Epithelial cell of umbilical artery (primary cell): ENCODE measurements at places on chromosomes 2 and 18. TPM values are rescaled to one million over a fixed set of nuclear protein-coding genes. Genes with fewer than 3 reads are reported as not detected.

Gene TWIST2
- 0.65 and 0.91 TPM in 2 replicates for total RNA-seq

Gene IL1RN
- total RNA-seq = not detected in 2 replicates

Gene SERPINB4
- total RNA-seq = under 0.01 and 0.15 TPM in 2 replicates

Gene NXPH2
- 0.32 TPM in 1 of 2 replicates, not detected in the other for total RNA-seq

Gene GYPC
- total RNA-seq = 0.32 and 1.5 TPM in 2 replicates

Gene LINC00305
- total RNA-seq = not detected in 2 replicates

Gene TCF7L1
- 2.3 and 2.4 TPM in 2 replicates for total RNA-seq

Gene KHK
- 1.3 and 5.2 TPM in 2 replicates for total RNA-seq

Gene OR6B2
- not detected in 2 replicates for total RNA-seq

Gene MARCHF4
- total RNA-seq = 3.2 and 6.2 TPM in 2 replicates

Gene GKN1
- not detected in 2 replicates for total RNA-seq

Gene TTN
- 1.1 and 1.3 TPM in 2 replicates for total RNA-seq

Gene SLC38A11
- not detected in 2 replicates for total RNA-seq

Gene UGT1A5
- total RNA-seq = not detected in 2 replicates

Gene C1QL2
- 0.15 TPM in 1 of 2 replicates, not detected in the other for total RNA-seq

Gene WNT10A
- total RNA-seq = not detected in 2 replicates

Gene INPP5D
- 18.7 and 24.7 TPM in 2 replicates for total RNA-seq

Gene TNFRSF11A
- total RNA-seq = 2.3 and 9.6 TPM in 2 replicates

Gene GLI2
- under 0.01 and 0.30 TPM in 2 replicates for total RNA-seq

Gene RGPD3
- total RNA-seq = 0.30 and 0.32 TPM in 2 replicates

Gene IKZF2
- total RNA-seq = 0.32 and 0.91 TPM in 2 replicates

Gene TUBA3E
- not detected in 2 replicates for total RNA-seq

Gene ITPRIPL1
- total RNA-seq = 1.6 and 3.0 TPM in 2 replicates

Gene CHN1
- 11.0 and 14.7 TPM in 2 replicates for total RNA-seq

Gene DNAJC5G
- total RNA-seq = not detected in 2 replicates

Gene PSMD14
- 153 and 184 TPM in 2 replicates for total RNA-seq

Gene UGT1A10
- not detected in 2 replicates for total RNA-seq

Gene RNASEH1
- total RNA-seq = 42.1 and 42.6 TPM in 2 replicates

Gene DGUOK
- total RNA-seq = 48.2 and 62.7 TPM in 2 replicates

Gene CABYR
- 1.3 and 2.9 TPM in 2 replicates for total RNA-seq

Gene FAM237A
- not detected in 2 replicates for total RNA-seq

Gene CYP26B1
- under 0.01 and 0.32 TPM in 2 replicates for total RNA-seq
